Left lobe of liver (tissue), 2 donors: ENCODE measurements at places on chromosomes 7 and 10. TPM values are rescaled to one million over a fixed set of nuclear protein-coding genes. Genes with fewer than 3 reads are reported as not detected.

LLCFC1 gene
- total RNA-seq, result not detected

MYO1G gene
- 1.0 TPM for total RNA-seq

OR2A12 gene
- not detected for total RNA-seq

PRRT4 gene
- not detected for total RNA-seq

PLEKHS1 gene
- not detected for total RNA-seq
